ENCODE measurements at places on chromosomes 16 and 17. TPM values are rescaled to one million over a fixed set of nuclear protein-coding genes. Genes with fewer than 3 reads are reported as not detected.

GRCh38 chr16:31043352-31043751 is 10.0 kb downstream of the STX4 start:
- no peak for DNase-seq
- no peak overlapping the region for H3K27ac ChIP-seq
- H3K4me3 ChIP-seq: no peak overlapping the region
- no peaks in the 10 kb centered on the region for H3K36me3 ChIP-seq

DNA sequence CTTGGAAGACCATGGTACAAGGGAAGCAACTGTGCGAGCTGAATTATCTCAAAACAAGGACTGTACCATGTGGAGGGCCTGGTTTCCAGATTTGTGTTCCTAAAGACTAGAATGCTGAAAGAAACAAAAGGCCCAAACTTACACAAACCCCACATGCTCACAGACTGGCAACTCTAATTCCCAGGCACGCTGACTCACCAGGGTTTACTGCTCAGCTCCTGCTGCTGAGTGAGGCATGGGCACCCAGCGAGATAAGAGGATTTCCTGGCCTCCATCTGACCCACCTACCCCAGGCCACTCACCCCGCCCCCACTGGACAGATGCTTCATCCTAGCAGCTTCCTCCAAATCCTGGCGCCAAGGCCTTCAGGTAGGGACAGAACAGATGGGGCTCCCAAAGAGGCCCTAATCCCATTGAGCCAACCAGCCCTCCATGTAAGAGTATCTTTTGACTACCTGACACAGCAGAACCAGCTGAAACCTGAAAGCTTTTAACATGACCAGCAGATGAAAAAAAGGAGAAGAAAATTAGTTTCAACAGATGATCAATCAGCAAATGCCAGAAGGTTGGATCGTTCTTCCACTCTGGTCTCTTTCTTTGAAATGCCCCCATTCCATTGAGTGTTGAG is 33.9 kb downstream of the DCUN1D3 start:
- no peak overlapping the region for H3K27ac ChIP-seq
- peaks cover 19% of the 10 kb centered on the region for H3K4me1 ChIP-seq
- H3K4me3 ChIP-seq: no peak overlapping the region
- H3K27me3 ChIP-seq: no peaks in the 10 kb centered on the region

DNA sequence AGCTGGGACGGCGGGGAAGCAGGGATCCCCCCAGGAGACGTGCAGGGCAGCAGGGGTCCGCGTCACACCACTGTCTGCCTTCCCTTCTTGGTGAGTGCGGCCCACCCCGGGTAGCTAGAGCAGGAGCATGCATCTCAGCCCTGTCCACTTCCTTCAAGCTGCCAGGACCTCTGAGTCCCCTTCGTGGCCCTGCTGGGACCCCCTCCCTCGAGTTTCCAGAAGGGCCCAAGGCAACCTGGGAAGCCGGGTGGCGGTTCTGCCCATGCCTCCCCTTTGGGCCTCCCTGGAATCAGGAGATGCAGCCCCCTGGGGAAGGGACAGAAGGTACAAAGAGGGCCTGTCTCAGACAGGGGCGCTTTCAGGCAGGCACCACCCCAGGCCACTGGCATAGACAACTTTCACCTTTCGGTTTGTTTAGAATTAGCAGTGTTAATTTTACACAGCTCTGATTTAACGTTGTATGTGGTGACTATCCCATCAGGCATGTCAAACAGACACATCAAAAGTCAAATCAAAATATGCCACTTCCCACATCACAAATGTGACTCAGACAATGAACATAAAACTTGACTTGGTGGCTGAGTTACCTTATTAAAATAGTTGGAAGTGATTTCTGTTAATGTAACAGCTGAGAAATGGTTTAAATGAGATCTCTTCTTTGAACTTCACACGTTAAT is 94.5 kb upstream of the METRNL start:
- no peak overlapping the region for H3K4me3 ChIP-seq
- DNase-seq: no peak
- H3K27ac ChIP-seq: no peak overlapping the region
- no peaks in the 10 kb centered on the region for H3K36me3 ChIP-seq
- no peaks in the 10 kb centered on the region for H3K4me1 ChIP-seq

DNA sequence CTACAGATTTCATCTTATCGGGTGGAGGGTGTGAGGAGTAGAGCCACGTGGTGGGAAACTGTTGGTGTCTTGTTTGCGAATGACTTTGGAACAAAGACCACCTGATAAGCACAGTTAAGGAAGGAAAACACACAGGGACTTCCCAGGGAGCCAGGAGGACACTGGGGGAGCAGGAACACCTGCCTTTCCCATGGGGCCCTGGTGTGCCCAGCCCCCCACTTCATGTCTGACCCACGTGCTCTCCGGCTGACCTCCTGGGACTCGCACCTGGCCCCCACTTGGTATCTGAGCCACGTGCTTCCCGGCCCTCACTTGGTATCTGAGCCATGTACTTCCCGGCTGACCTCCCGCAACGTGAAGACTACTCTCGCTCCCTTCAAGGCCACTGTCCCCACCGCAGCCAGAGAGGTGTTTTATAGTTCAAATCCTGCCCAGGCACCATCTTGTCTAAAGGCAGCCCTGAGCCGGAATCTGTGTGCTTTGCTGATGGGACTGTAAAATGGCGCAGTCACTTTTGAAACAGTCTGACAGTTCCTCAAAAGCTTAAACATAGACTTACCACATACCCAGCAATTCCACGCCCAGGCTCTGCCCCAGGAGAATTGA is 5.4 kb upstream of the CSNK1D start:
- DNase-seq: no peak
- no peaks in the 10 kb centered on the region for H3K27me3 ChIP-seq
- no peak overlapping the region for H3K27ac ChIP-seq
- no peaks in the 10 kb centered on the region for H3K4me1 ChIP-seq
- no peaks in the 10 kb centered on the region for H3K36me3 ChIP-seq

- no peak overlapping the region for H3K27ac ChIP-seq
- H3K4me1 ChIP-seq: no peaks in the 10 kb centered on the region
- no peaks in the 10 kb centered on the region for H3K27me3 ChIP-seq
- no peaks in the 10 kb centered on the region for H3K36me3 ChIP-seq
- no peak for DNase-seq
These were observed 14.5 kb upstream of the ADORA2B start for GRCh38 chr17:15930426-15930825.

DNA sequence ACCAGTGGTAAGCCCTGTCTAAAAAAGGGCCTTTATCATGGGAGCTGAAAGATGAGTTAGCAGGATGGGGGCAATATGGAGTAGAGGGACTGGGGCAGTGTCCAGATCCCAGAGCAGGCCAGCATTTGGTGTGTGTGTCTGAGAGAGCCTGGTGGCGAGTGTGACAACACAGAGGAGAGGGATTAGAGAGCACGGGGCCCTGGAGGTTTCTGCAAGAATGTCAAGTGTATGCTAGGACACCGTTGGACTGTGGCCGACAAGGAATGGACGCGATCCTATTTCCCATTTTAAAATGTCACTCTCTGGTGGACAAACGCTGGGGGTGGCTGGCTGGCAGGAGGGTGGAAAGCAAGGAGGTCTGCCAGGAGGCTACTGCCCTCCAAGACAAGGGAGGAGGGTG is 12.4 kb downstream of the TAC4 start:
- H3K36me3 ChIP-seq: no peaks in the 10 kb centered on the region
- DNase-seq: no peak
- no peak overlapping the region for H3K4me3 ChIP-seq
- peaks cover 3% of the 10 kb centered on the region for H3K4me1 ChIP-seq
- H3K27ac ChIP-seq: no peak overlapping the region

GRCh38 chr16:87438611-87438985 is 46.5 kb downstream of the MAP1LC3B start:
- H3K36me3 ChIP-seq: no peaks in the 10 kb centered on the region
- DNase-seq: peak; percentile 23
- H3K27me3 ChIP-seq: no peaks in the 10 kb centered on the region
- H3K27ac ChIP-seq: no peak overlapping the region
- H3K4me3 ChIP-seq: no peak overlapping the region

DNA sequence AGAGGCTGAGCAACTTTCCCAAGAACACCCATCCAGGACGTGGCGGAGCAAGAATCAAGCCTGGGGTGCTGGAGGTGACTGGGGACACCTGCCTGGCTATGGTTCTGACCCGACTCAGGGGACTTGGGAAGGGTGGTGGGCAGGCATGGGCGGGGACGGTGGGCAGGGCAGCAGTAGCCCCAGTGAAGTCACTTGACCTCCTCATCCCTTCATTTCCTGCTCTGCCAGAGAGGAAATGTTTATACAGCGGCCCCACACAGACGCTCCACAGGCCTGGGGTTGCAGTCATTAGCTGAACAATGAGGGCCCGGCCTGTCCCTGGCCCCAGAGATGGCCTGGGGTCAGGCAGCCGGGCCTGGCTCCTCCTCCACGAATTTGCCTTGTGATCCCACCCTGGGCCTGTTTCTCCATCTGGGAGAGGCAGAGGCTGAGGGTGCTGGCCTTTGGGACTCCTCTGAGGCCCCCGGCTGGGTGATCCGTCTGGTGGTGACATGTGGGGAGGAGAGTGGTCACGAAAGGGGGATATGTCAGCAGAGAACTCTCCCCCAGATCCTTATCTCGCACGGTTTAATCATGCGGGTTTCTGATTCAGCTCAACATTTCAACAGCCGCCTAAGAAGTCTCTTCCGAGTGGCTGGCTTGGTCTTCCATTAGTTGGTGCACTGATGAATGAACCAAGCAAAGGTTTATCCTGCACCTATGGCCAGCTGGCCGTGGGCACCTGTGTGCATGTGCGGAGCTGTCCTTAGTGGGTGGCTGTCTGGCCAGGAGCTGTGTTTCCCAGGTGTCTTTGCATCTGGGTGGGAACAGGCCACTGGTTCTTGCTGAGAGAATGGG is 175.9 kb downstream of the IRF8 start:
- no peak for DNase-seq
- H3K4me3 ChIP-seq: no peak overlapping the region
- H3K27me3 ChIP-seq: no peaks in the 10 kb centered on the region
- no peaks in the 10 kb centered on the region for H3K36me3 ChIP-seq

- no peak overlapping the region for H3K27ac ChIP-seq
- no peak for DNase-seq
- H3K4me1 ChIP-seq: no peaks in the 10 kb centered on the region
- H3K4me3 ChIP-seq: no peak overlapping the region
- no peaks in the 10 kb centered on the region for H3K27me3 ChIP-seq
These were observed 7.0 kb downstream of the EPOP start for GRCh38 chr17:38667787-38668122.

GRCh38 chr16:49635591-49636581 is 220.0 kb downstream of the ZNF423 start:
- peaks cover 37% of the 10 kb centered on the region for H3K4me1 ChIP-seq
- H3K27me3 ChIP-seq: no peaks in the 10 kb centered on the region
- no peak for DNase-seq
- no peak overlapping the region for H3K27ac ChIP-seq

DNA sequence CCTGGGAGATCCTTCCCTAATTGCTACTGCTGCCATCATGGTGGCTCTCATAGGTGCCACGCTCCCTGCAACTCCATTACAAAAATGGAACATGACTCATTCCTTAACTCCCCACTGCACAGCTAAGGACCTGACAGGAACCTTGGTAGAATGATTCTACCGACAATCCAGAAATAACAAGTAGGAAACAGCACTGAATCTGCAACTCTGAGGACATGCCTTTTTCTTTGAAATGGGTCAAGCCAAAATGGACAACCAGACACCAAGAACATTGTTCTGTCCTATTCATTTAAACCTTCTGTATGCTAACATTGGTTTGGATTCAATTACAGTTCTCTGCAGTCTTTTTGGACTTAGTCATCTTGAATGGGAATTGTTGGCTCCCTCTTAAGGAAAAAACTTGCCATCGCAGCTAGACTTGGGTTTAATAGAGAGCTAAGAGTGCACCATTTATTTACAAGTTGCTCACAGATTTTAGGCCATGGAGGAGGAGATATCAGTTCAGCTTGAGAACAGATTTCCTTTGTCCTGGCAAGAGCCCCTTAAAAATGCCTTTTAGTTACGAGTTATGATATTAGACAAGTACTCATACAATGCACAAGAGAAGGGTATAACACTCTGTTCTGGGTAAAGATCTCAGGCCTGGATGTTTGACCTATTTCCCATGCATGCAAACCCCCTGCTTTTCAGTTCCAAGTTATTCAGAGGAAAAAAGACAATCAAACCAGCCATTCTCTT is 20.9 kb upstream of the NSRP1 start:
- H3K4me1 ChIP-seq: no peaks in the 10 kb centered on the region
- no peak for DNase-seq
- H3K27me3 ChIP-seq: no peaks in the 10 kb centered on the region
- H3K4me3 ChIP-seq: no peak overlapping the region

Gene ORC6
- 0.83 TPM for total RNA-seq

Gene CCL7
- not detected for total RNA-seq

Gene KRTAP4-1
- not detected for total RNA-seq

Gene CPHXL2
- total RNA-seq: not detected
